ENCODE measurements at places on chromosomes 4 and X.

DNA sequence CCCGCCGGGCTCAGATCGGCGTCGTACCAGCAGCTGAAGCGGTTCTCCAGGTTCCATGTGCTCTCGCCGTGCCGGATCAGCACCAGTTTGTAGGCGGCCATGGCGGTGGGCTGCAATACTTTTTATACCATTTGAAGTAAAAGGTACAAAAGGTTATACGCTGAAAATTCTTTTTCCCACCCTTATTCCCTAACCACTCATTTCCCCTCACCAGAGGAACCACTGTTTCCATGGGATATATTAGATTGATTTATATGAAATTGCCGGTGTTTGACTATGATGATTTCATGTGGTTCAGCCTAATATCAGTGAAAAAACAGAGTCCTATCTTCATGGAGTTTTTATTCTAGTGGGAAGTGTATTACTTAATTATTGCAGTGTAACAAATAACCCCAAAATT lies at the start of gene PGAM4:
TSS of gene PGAM4 (minus strand) at position 101 of the 400 bp plus-strand sequence. CDS start at position 101, 0 bp downstream.
- DNase-seq = no peak

DNA sequence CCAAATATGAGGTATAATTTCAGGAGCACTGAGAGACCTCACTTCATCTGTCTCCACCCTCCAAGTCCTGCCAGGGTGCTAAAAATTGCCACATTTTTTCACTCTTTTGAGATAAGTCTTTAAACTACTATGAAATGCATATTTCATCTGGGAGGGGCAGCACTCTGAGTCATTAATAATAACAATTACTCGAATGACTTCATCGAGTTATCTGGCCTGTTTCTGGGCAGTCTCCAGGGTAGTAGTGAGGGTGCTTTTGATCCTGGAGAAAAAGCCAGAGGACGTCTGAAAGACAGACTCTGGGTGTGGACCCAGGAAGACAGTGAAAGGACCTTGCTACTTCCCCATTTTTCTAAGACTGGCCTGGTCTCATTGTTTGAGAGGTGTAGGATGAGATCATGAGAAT lies 42.3 kb upstream of the SRD5A3 start:
- no peak for DNase-seq

DNA sequence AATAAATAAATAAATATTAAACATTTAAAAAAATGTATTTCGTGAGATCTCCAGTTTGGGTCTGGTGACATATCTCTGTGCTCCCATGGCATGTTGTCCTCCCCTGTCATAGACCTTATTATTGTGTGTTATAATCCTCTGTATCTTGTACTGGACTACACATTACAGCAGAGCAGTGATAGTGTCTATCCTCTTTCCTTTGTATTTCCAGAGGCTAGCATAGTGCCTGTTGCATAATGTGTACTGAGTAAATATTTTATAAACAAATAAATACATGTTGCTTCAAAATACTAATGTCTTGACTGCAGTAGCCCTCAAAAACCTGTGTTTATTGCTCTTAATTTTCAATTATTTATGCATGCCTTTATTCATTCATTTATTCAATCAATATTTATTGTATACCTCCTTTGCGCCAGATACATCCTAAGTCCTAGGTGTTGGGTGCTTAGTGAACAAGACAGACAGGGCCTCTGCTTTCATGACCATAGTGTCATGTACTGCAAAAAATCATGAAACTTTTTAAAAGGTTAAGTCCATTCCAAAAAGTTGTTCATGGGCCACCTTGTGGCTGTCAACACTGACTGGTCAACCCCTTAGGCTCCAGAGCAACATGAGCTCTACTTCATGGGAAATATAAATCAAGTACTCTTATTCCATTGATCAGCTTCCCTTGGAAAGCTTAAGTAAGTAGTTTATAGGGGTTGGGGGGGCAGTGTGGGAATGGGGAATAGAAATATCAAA lies 303.9 kb downstream of the IQCM start:
- no peak for DNase-seq

- DNase-seq = no peak
Measured at GRCh38 chrX:47808904-47809788, 27.6 kb upstream of the ZNF81 start.

DNA sequence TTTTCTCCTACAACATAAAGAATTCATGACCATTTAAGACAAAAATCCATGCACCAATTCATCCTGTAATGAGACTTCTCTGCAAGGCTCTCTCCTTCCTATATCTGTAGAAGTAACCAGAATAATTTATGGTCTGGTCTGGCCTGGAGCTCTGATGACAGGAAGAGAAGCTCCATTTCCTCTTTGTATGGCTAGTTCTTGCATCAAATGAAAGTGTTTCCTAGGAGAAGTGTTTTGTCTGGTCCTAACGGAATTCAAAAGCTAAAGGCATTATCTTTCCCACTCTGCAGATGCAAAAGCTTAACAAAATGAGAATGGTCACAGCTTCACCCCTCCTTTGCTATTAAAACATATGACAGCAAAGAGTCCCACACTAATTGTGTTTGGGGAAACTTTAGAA lies 55.1 kb downstream of the SPATA18 start:
- DNase-seq = no peak

DNA sequence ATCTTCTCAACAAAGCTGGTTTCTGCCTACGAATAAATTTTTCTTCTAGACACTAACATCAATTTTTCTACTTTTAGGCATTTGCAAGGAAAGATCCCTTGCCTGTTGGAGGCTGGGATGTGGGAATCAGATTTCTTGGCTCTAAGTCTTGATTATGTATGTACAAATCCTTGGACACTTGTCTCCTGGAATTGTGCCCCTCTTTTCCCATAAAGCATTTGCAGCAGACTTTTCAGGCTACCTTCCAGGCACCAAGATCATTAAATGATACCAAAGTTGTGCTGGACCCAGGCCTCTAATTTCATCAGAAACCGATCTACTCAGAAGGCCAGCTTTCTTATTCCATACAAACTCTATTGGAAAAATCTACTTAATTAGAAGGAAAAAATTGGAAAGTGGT lies 339.5 kb upstream of the DIPK2B start:
- no peak for DNase-seq

DNA sequence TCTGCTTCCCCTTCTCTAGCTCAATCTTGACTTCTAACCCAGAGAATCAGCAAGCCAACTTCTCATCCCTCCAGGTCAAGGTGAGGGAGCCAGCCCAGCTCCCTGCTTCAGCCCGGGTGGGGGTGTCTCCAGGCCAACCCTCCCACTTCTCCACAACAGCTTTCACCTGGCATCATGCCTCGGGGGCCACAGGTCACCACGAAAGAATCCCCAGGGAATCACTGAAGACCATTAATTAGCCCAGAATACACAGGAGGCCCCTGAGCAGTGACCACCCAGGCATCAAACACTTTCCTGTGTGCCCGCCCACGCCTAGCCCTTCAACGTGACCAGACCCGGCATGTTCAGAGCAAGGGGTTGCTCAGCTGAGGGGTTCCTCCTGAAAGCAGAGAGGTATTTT lies 646.7 kb downstream of the BCOR start:
- DNase-seq = no peak

DNA sequence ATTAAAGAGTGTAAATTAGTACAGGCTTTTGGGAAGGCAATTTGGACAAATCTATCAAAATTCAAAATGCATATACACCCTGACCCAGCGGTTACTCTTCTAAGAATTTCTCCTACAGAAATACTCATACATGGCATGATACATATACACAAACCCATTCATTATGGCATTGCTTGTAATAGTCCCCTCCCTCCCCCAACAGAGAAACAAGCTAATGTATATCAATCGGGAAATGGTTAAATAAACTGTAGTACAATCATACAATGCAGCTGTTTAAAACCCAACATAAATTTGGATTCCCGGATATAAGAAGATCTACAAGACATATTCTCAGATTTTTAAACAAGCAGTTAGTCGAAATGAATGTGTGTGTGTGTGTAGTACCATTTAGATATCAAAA lies 808 bp downstream of the HUWE1 start:
- DNase-seq = no peak

- no peak for DNase-seq
Measured at GRCh38 chr4:1300466-1301455, 11.1 kb downstream of the MAEA start.

- DNase-seq = no peak
Measured at GRCh38 chrX:108072746-108073145, 18.6 kb downstream of the PSMD10 start.

- no peak for DNase-seq
Measured at GRCh38 chr4:164734484-164734883, 19.4 kb upstream of the SMIM31 start.

DNA sequence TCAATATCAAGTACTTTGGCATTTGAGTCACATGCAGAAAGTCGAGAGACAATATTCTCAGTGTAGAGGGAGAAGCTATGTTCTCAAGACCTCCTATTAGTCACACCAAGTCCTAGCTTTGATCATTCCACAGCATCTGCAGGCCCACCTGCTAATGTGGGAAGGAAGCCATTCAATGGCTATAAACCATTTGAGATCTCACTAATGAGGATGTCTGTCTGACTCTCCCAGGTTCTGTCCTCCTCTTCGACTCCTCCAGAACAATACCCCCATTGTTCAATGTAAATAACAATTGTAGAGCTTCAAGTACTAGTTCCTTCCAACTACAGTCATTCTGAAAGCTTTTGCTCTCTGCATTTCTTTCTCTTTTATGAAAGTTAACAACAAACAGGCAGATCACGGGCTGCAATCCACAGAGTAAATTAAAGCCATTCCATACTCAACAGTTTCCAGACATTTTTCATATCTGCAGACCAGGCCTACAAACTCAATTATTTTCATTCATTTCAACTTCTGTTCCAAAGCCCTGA lies 140.2 kb upstream of the EDNRA start:
- DNase-seq = no peak

DNA sequence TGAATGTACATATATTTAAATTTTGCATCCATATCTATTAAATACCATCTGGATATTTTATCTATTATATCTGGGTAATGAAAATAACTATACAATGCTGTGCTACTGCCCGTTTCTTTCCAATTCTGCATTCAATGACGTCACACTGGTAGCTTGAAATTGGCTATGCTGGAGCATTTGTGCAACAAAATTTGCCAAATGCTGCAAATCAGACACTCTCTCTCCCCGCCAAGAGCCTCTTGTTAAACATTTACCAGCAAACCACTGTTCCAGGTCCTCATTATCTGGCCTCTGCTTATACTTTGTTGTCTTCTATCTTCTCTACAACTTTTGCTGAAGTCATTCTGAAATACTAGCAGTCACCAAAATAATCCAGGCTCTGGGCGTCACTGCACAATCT lies 938.4 kb upstream of the FTHL17 start:
- no peak for DNase-seq

- DNase-seq = peak; percentile 4
Measured at GRCh38 chrX:26649534-26649933, 433.6 kb downstream of the MAGEB5 start.

GRCh38 chr4:80235451-80235850 lies 31.0 kb upstream of the FGF5 start:
- DNase-seq = no peak

GRCh38 chr4:74206088-74206825 lies 48.3 kb downstream of the MTHFD2L start:
- no peak for DNase-seq

Measured in HepG2 (cell line).